ENCODE measurements at places on chromosomes 2 and 18.

- no peak for DNase-seq
These were observed 25.4 kb downstream of the USP14 start for GRCh38 chr18:183769-184168.

DNA sequence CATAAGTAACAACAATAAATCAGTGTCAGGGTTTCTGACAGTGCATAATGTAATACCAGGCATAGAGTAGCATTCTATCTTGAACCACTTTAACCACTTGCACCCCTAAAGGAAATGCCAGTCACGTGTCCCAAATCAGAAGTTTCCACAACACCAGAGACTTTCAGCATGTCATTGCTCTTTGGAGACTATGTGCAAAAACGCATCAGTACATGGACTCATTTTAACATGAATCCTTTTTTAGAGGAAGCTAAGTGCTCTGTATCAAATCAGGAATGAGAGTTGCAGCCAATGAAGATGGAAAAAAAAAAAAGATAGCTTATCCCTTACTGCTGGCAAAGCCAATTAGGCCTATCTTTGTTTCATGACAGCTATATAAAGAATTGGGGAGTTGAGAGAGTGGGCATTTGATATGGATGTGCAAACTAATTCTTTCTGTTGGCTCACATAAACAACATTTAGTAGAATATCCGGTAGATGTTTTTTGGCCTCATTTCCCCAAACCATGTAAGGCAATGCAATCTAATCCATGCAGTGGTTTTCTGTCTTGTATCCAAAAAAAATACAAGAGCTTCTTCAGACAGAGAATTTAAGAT is 353.1 kb downstream of the IRS1 start:
- no peak for DNase-seq

GRCh38 chr2:216445501-216445900 is 33.2 kb downstream of the SMARCAL1 start:
- no peak for DNase-seq

DNA sequence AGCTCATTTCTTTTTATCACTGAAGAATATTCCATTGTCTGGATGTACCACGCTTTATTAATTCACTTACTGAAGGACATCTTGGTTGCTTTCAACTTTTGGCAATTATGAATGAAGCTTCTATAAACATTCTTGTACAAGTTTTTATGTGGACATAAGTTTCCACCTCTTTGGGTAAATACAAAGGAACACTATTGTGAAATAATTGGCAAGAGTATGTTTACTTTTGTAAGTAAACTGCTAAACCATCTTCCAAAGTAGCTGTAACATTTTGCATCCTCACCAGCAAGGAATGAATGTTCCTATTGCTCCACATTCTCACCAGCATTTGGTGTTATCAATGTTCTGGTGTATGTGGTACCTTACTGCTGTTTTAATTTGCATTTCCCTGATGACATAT is 15.8 kb upstream of the VWC2L start:
- DNase-seq, result no peak

- no peak for DNase-seq
These were observed 655.5 kb upstream of the FANCL start for GRCh38 chr2:58896638-58897037.

GRCh38 chr2:8790739-8791162 is 46.7 kb downstream of the KIDINS220 start:
- peak; percentile 25 for DNase-seq

DNA sequence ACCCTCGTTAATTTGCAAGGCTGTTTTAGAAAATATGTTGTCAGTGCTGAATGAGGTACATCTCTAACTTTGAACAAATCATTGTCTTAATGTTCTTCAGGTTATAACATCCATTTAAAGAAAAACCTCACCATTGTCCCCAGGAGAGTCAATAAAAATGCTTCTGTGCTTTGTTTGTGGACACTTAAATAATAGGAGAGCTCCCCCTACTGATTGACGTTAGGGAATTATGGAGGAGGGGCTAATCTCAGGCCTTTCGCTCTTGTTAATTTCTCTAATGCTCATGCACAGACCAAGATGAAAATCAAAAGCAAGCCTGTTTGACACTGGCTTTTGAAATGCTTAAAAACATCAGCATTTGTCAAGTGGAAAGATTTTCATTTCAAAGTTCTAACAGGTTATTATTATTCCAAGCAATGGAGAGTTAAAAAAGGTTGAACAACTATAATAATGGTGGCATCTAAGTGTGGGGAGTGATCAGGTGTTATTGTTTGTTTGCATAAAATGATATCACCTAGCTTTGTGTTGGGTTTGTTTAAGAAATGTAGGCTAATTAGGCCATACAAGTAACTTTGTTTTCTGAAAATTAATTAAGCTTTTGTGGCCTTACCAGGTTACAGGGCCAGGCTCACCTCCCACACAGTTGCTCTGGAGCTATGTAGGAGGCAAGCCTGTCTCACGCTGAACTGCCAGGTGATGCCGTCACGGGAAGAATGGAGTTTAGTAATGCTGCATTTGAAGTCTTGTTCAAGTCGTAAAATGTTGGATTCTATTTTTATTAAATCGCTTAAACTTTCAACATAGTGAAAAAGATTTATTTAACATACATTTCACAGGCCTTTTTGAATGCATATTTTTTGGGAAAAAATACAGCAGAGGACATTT is 51.7 kb upstream of the SMIM21 start:
- DNase-seq, result peak; percentile 16

GRCh38 chr2:31142110-31142509 is 3.9 kb upstream of the GALNT14 start:
- DNase-seq, result no peak

- DNase-seq, result no peak
These were observed 61.9 kb downstream of the RAB10 start for GRCh38 chr2:26095758-26096157.

GRCh38 chr18:41969881-41970280 is 14.8 kb downstream of the PIK3C3 start:
- DNase-seq, result no peak

GRCh38 chr2:185665251-185665814 is 73.3 kb upstream of the FSIP2 start:
- no peak for DNase-seq

DNA sequence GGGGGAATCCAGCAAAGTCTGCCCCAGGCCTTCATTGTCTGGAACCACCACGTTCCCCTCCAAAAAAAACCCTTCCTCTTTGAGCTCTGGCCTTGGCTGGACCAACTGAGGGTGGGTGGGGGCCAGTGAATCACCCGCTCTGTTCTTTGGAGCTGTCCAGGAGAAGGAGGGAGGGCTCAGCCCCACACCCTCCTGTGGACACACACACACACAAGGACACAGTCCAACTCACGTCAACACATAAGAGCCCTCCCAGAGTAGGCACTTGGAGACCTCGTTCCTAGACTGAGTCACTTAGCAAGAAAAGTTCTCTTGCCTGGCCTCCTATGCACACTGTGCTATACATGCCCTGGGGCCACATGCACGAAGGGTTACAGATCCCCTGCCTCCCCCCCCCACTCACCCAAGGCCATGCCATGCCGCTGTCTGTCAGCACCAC is 1.2 kb upstream of the TNS1 start:
- DNase-seq, result no peak

DNA sequence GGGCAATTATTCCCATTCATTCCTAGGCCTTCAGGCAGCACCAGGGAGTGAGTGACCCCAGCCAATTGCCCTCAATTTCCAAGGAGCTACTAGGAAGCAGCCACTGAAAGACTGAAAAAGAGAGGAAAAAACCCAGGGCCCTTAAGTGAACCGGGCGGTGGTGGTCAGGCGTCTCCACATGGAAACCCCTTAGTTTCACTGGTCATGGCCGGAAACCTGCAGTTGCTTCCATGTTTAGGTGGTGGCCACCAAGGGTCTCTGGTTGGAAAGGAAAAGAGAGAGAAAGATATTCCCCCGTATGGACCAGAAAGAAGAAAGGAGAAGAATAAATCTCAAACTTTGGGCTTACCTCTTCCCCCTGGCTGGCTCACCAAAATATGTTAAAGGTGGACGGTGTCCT is 64.9 kb downstream of the GALR1 start:
- DNase-seq, result no peak

DNA sequence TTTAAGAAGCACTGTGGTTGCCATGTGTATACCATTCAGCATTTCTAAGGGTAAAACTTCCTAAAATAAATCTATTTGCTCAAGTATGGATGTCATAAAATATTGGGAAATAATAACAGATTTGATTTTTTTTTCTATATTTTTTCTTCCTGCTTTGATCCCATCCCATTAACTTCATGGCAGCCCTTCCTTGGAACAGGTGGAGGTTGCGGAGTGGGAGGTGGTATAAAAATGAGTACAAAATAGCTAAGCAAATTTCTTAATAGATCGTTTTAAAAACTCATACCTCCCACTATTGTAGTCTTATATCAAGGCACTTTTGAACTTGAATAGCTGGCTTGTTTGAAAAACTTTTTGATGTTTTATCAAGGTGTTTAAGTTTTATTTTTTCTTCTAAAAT is 152.1 kb upstream of the KYNU start:
- no peak for DNase-seq

DNA sequence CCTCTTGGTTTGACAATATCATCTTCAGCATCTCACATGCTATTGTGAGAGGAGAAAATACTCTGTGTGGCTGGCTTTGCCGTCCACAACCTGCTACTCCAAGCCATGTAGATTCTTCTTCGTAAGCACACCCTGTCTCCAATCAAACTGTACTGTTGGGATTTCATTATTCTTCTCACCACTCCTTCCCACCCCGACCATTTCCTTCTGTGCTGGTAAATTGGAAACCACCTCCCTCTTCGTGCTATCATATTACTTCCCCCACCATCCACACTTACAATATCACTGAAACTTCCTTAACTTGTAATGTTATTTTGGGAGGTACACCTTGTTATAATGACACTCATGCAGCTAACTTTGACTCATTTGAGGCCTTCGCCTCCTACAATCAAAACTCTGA is 3.2 kb upstream of the AGXT start:
- no peak for DNase-seq

- DNase-seq, result no peak
These were observed 264.5 kb upstream of the PIK3C3 start for GRCh38 chr18:41690332-41691127.

DNA sequence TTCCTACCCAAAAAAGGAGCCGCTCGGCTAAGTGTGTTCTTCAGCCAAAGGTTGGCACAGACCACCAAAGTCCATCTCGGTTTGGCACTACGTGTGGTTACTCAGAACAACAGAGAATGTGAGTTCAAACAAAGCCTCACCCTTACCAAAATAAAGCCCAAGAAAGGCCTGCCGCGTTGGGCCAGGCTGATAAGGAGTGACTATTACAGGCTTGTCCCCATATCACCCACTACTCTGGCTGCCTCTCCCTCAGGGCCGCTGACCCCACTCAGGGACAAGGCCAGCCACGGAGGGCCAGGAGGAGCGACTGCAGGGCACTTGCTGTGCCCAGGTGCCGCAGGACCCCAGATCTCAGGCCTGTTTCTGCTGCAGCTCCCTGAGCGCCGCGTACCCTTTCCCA is 13.8 kb downstream of the HS1BP3 start:
- DNase-seq, result no peak

DNA sequence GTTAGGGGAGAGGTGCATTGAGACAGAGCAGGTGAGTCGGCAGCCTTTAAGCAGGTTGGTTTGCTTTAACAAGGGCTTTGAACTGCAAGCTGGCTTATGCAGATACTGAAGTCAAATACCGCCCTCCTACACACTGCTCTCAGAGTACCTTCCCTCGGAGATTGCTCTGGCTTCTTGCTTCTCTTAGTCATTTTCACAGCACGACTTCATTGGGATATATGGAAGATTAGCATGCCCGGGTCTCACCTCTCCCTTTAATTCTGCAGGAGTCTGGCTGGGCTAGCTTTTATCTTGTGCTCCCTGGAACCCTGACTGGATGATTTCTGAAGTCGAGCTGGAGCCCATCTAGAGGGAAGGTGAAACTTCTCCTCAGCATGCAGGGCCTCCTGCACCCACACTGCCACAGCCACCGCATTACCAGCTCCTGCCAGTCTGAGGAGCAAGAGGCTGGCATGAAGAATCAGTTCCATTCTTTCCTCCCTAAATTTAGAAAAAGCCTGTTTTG is 395.5 kb upstream of the HNRNPA3 start:
- no peak for DNase-seq

DNA sequence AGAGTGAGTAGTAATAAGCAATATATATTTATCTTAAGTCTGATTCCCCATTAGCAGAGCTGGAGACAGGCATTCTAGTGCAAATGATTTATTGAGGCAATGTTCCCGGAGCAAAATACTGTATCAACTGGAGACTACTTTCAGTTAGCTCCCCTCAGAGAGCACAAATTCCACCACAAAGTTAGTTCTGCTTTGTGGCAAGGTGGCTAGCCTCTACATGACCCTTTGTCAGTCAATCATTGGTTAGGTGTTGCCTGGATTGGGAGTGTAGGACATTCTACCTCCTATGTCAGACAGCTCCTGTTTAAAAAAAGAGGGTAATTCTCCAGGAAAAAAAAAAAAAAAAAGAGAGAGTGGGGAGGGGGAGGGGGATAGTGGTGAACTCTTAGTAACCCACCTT is 402.2 kb downstream of the NR4A2 start:
- no peak for DNase-seq

GRCh38 chr2:55090702-55091101 is 40.5 kb upstream of the RTN4 start:
- no peak for DNase-seq

- no peak for DNase-seq
These were observed 532.2 kb downstream of the RIT2 start for GRCh38 chr18:42583283-42583731.

DNA sequence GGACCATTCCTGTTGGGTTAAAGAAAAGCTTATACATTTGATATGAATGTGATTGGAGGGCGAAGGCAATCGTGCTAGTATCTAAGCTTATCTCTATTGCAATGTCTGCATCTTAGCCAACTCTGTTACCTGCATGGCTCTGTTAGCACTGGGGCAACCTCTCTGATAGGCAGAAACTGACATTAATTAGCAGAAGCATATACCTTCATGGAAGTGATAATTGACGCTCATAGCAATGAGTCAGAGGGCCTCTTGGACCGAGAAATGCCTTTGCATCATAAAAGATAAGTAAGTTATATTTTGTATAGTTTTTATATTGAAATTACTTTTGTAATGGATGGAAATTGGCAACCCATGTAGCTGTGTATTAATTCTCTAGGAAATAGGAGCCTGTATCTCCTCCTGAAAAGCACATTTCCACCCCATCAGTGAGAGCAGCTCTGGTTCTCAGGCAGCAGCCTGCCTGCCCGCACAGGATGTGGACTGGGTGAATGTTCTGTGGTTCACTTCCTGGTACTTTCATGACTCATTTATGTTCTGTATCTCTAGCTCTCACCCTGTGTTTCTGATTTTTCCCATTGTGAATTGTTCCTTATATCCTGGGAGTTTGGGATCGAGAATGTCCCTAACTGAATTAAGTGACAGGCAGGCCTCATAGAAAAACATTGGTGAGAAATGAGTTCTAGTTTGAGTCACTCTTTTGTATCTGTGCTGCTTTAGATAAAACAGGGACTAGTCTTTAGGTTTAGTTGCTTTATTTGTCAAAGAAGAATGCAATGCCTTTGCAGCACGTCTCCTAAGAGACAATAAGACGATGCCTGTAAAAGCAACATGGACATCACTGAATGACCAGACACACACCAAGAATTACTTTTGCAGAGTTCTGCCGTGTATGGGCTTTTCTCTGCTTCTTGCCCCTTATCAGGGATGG is 344.9 kb downstream of the DCDC2C start:
- no peak for DNase-seq

- peak; percentile 47 for DNase-seq
These were observed 3.7 kb downstream of the FBXO48 start for GRCh38 chr2:68463287-68463877.
